ENCODE measurements at places on chromosomes 12 and 14.
A peak's percentile ranks its signal among the peaks of the same experiment; 100 is the strongest.

GRCh38 chr12:9943240-9943639 lies 11.1 kb upstream of the CLEC2A start:
- DNase-seq, result no peak

- peak; percentile 82 for DNase-seq
Measured at GRCh38 chr12:113130457-113131135, 5.0 kb downstream of the RASAL1 start.

DNA sequence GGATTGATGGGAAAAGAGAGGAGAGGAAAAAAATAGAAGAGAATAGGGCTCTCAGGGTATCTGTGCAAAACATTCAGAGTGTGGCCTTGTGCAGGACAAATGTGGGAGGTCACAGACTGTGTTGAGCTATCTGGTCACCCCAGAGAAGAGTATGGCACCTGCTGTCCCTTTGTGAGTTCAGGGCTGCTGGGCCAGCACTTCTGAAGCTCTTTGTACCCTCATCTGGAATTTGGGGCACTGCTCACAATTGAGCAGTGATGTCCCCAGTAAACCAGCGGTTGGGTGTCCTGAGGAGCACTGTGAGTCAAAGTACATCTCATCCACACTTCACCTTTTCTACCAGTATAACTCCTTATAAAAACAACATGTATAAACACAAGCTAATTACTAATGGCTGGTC lies 2.6 kb upstream of the KRT81 start:
- DNase-seq, result no peak

DNA sequence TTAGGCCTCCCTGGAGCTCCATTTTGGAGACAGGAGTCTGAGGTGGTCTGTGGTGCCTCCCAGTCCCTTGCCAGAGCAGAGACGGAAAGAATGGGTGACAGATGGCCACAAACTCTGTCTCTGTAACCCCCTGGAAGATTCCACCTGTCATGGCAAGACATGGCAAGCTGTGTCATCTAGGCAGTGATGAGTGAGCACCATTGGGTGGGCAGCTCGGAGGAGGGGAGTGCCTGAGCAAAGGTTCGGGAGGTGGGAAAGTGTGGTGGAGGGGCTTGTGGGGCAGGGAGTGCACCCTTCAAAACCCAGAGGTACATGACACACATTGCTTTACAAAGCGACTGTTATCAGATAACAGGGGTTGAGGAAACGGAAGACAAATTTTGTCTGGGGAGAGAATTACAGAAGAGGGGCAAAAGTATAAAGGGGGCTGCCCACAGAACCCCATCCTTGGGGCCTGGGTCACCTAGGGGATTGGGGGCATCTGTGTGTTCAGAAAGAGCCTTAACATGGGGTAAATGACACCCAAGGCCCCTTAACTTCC lies 3.5 kb downstream of the RIN3 start:
- DNase-seq, result no peak

DNA sequence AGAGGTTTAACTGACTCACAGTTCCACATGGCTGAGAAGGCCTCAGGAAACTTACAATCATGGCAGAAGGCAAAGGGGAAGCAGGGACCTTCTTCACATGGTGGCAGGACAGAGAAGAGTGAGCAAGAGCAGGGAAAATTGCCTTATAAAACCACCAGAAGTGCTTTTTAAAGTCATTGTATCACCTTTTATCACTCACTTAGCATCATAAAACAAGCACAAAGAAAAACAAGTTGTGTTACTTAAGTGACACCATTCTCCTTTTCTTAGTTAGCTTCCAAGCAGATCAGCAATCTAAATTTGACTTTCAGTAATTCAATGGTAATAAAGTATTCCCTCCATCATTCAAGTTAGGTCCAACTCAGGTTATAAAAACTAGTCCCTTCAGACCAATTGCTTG lies 28.5 kb downstream of the OSBPL8 start:
- DNase-seq, result no peak

DNA sequence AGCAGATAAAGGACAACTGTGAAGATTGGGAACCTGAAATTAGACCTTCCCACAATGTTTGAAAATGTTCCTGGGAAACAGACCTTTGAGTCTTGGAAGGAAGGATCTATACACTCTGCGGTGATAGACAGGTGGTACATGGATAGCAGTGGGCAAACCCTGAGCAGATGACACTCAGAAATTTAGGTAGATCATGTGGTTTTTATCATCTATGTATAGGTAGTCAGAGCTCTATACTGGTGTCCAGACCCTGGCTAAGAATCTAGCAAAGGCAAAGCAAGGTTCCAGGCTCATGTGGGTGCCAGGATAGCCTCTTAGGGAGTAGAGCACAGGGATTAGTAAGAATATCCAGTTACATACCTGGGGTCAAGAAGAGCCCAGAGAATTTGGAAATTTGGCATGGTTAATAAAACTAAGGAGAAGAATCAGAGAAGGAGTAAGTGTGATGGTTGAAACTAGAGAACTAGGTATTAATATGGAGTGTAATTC lies 331.2 kb upstream of the FBXO33 start:
- DNase-seq, result no peak

DNA sequence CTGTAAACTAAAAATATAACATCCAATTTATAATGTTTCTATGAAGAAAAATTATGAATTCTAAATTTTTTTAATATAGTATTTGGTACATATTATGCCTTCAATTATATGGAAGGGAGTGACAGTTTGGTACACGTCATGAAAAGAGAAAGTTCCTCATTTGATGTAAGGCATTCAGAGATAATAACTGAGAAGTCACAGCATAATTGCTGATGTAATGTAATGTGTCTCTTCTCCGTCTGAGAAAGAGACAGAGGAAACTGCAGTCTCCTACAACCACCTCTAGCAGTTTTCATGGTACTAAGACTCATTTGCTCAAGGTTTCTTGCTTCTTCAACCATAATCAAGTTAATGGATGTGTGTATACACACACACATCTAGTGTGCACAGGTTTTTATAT lies 2.3 kb upstream of the CD69 start:
- no peak for DNase-seq

- no peak for DNase-seq
Measured at GRCh38 chr12:81297601-81298000, 219.7 kb downstream of the ACSS3 start.

DNA sequence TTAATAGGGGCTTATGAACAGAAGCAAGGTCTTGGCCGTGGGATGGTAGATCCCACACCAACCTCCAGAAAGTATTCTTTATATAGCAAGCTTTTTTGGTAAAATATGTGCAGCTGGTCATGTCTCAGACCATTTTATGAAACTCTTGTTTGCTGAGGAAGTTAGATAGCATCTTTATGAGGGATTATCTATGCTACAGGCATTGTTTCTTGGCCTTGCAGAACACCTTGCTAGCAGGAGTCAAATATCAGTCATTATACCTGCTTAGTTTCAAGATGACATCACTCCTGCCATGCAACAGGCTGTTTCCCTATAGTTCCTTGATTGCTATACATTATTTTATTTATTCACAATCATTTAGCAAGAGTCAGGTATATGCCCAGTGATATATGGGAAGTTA lies 84.8 kb upstream of the LRFN5 start:
- DNase-seq, result no peak

- DNase-seq, result no peak
Measured at GRCh38 chr14:91997492-91997891, 42.4 kb downstream of the TRIP11 start.
